ENCODE measurements at places on chromosomes 6 and 20.

DNA sequence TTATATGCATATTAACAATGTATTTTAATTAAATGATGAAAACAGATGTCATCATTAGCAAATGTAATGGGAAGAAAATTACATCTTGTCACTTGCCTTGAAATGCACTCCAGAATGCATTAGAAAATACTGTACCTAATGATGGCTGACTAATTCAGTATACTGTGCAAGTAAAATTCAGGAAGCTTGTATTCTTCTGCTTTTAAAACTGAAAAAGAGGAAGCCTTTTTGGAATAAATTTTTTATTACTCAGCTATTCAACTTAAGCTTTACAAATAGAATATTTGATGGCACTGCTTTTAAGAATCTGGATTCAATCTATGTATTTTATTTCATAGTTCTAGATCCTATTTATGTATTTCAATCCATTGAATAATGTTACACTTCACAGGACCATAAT, 195.5 kb downstream of the RIMS1 start:
- no peak for DNase-seq

DNA sequence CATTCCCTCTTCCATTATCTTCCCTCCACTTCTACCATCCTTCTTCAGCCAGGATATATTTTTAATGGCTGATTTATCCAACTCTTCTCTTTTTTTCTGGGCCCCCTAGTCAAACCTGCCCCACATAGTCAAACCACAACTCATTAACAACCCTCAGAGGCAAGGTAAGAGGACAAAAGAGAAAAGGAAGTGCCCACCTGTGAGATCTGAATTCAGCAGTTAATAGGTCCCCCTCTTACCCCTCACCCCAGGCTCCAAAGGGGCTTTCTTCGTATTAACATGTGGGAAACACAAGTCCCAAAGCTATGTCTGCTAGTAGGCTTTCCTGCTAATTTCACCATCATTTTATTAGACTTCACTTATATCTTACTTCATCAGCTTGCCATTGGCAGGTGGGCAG, 44.1 kb upstream of the TSPYL1 start:
- no peak for DNase-seq

DNA sequence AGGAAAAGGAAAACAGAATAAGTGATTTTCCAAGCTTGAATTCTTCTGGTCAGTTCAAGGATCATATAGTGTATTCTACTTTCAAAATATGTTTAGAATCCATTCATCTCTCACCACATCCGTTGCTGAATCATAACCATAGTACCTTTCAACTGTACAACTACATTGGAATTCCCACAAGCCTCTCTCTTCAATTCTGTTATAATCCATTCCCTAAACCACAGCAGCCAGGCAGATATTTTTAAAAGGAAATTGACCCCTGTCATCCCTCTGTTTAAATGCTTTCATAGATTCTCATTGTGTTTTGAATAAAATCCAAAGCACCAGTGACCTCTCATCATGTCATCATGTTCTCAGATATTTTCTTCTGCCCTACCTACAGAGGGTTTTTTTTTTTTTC, 412.7 kb downstream of the GRIK2 start:
- DNase-seq, result no peak

DNA sequence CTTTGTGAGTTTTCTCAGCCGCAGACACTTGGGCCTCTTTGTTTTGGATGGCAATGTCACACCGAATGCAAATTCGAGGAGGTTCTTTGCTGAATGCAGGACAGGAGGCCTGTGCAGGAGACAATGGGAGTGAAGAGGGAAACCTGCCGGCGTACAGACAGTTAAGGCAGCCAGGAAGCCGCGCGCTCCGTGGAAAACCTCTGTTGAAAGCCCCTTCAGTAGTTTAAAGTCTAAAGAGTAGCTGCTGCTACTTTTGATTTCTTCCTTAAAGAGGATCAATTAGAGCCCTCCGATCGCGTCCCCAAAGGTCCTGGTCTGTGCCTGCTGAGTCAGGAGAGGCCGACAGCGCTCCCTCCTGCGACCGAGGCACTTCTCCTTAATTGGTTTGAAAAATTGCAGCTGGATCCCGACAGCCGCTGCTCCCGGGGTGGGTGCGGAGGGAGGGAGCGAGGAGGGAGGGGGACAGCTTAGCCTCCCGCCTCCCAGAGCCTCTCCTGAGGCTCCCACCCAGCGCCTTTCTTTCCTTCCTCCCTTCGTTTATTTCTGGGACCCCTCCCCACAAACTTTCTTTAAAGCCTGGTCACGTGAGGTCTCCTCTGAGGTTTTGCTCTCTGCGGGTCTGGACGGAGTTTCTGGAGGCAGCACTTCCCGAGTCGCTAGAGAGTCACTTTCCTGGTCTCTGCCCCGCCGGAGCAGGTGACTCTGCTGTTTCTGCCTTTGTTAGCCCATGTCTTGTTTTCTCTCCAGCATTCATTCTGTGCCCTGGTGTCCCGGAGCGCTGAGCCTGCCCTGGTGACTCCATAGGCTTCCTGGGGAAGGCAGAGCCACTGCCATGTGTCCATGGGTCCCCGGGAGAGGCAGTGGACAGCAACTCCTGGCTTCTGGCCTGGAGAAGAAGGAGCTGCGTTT, 22.3 kb upstream of the RPP40 start:
- peak; percentile 72 for DNase-seq

GRCh38 chr20:34042262-34042661, 48.6 kb downstream of the RALY start:
- no peak for DNase-seq
